GOT3 (cell line): ENCODE measurements at places on chromosomes 2 and 18.

GRCh38 chr18:2036086-2036485 lies 535.2 kb downstream of the METTL4 start:
- DNase-seq = no peak

- DNase-seq = no peak
Observed at GRCh38 chr2:1091895-1092585, 141.4 kb downstream of the SNTG2 start.

DNA sequence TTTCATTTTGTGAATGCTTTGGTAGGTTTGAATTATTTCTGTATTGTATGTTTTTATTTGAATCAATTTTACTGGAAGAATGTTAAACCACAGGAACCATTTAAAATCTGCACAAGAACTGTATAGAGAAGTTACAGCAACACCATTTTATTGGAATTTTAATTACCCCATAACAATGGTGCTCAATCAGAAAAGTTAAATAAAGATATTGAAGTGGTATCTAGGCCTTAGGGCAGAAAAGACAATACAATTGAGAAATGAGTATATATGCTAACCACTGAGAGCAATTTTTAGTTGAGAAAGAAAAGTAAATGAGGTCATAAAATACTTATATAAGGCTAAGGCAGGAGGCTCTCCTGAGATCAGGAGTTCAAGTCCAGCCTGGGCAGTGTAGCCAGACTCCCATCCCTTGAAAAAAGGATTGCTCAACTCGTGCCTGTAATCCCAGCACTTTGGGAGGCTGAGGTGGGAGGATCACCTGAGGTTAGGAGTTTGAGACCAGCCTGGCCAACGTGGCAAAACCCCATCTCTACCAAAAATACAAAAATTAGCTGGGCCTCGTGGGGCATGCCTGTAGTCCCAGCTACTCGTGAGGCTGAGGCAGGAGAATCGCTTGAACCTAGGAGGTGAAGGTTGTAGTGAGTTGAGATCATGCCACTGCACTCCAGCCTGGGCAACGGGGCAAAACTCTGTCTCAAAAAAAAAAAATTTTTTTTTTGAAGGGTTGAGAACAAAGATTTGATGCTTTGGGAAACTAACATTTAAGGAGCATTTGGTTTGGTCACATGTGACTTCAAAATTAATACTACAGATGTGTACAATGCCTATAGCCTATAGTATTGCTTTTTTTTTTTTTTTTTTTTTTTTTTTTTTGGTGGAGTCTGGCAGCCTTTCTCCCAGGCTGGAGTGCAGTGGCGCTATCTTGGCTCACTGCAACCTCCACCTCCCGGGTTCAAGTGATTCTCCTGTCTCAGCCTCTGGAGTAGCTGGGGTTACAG lies 212.9 kb upstream of the STON1 start:
- no peak for DNase-seq

DNA sequence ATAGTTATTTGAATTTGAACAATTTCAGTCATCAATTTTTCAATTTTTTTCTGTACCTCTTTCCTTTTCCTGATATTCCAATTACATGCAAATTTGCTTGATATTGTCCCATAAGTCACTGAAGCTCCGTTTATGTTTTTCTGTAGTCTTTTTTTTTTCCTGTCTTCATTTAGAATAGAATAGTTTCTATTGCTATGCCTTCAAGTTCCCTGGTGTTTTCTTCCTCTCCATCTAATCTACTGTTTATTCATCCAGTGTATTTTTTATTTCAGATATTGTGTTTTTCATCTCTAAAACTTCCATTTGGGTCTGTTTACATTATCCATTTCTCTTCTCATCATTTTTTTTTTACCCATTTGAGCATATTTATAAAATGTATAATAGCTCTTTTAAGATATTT lies 8.0 kb upstream of the EIF2AK2 start:
- DNase-seq = no peak

DNA sequence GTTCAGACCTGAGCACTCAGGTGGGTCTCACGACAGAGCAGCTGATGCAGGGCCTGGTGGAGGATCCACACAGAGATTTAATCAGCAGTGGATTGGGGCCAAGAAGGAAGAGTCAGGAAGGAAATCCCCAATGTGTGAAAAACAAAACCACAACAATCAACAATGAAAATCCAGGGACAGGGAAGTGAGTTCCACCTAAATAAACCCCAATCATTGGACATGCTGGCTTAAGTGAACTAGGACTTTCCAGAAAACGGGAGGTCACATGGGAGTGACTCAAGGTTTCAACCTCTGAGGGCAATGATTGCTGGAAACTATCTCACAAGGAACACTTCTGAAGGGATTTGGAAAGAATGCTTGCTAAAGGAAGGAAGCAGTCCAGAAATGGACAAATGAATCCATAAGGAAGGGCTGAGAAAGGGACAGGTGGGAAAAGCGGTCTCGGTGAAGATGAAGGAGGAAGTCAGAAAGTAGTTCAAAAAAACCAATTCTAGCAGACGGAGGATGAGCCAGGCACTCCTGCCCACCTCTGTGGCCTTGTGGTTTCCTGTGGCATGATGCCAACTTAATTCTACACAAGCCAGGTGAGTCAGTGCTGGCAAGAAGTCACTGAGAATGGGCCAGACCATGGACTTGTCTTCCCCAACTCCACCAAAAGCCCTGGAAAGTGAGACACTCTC lies 15.4 kb upstream of the XDH start:
- DNase-seq = no peak

DNA sequence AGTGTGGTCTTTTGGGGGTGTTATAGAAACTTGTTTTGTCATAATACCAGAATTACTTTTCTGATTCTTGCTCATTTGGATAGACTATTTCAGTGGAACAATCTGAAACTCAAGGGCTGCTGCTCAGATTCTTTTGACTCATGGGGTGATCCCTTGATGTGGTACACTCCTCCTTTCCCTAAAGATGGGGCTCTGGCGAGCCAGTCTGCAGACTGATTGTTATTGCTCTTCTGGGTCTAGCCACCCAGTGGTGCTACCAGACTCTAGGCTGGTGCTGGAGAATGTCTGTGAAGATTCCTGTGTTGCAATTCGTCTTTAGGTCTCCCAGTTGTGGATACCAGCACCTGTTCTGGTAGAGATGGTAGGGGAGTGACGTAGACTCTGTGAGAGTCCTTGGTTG lies 4.2 kb upstream of the MARS2 start:
- no peak for DNase-seq

GRCh38 chr18:49473721-49474120 lies 13.3 kb upstream of the DYM start:
- DNase-seq = no peak

DNA sequence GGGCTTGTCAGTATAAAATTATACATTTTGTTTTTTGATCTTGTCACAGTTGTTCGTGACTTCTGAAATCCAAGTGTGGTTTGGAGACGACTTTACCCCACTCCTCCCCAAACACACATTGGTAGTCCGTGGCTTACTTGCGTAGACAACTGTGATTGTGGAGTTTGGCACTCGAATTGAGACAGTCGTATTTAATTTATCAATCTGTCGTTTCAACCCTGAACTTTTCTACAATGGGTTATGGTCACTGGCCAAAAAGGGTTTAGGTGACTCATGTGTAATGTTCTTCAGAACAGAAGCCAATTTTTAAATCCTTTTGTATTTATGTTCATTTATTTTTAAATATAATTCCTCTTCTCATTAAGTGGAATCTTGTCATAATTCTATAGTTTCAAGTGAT lies 129.9 kb downstream of the SPTBN1 start:
- no peak for DNase-seq

DNA sequence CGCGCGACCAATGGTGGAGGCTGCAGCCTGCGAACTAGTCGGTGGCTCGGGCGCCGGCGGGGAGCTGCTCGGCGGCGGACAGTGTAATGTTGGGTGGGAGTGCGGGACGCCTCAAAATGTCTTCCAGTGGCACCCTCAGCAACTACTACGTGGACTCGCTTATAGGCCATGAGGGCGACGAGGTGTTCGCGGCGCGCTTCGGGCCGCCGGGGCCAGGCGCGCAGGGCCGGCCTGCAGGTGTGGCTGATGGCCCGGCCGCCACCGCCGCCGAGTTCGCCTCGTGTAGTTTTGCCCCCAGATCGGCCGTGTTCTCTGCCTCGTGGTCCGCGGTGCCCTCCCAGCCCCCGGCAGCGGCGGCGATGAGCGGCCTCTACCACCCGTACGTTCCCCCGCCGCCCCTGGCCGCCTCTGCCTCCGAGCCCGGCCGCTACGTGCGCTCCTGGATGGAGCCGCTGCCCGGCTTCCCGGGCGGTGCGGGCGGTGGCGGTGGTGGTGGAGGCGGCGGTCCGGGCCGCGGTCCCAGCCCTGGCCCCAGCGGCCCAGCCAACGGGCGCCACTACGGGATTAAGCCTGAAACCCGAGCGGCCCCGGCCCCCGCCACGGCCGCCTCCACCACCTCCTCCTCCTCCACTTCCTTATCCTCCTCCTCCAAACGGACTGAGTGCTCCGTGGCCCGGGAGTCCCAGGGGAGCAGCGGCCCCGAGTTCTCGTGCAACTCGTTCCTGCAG lies at the start of gene HOXD9:
Gene HOXD9, plus strand, starts transcription at position 37 of the 728 bp plus-strand sequence. Its CDS starts 50 bp downstream, at position 87.
- no peak for DNase-seq

DNA sequence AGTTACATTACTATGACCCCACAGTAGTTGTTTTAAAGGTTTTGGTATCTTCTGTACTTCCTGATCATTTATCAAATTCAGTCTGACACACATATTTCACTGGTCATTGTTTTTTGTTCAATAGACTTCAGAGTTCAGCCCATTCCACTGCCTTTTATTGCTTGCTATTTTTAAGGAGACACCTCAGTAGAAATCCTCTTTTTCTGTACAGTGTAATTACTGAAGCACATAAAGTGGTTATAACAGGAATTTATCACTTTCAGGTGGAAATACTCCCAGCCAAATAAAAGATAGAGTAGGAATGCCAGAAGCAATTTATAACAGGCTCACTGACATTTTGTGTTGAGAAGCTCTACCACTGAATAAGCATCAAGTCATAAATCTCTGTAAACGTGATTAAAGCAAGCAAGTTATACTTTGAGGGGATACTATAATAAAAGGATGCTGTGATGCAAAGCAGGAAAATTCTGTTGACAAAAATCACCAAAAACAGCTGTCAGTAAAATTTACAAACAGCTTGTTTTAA lies 6.6 kb upstream of the BARD1 start:
- DNase-seq = no peak

DNA sequence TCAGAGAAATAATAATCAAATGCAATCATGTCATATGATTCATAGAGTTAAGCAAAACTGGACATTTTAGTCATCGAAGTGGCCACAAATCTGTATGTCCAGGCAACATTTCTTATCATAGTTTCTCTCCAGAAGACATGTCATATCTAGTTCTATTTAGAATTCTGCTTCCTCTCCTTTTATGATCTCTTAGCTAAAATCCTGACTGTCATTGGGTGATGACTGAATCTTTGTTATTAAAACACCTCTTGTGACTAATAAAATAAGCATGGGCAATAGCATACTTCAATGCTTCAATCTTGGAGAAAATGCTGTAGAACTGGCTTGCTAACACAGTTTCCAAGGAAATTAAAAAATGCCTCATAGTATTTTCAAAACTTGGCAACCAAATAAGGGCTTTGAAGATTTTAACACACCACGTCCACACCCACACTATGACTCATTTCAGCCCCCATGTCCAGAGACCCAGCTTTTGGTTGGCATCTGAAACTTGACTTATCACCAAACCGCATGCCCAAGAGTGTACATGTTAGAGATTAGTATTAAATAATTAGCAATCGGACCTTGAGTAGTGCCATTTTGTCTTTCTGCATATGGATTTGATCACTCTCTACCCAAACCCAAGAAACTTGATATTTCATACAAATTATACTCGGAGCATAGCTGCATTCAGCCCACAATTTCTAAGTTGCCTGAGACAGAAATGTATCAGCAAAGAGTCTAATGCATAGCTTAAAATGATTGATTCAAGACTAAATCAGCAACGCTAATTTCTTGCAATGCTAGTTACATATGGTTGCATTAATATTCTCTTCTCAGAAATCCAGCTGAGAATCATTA lies 106.5 kb upstream of the ETAA1 start:
- DNase-seq = peak; percentile 8

GRCh38 chr18:80105369-80106167 lies 3.5 kb upstream of the ADNP2 start:
- no peak for DNase-seq

DNA sequence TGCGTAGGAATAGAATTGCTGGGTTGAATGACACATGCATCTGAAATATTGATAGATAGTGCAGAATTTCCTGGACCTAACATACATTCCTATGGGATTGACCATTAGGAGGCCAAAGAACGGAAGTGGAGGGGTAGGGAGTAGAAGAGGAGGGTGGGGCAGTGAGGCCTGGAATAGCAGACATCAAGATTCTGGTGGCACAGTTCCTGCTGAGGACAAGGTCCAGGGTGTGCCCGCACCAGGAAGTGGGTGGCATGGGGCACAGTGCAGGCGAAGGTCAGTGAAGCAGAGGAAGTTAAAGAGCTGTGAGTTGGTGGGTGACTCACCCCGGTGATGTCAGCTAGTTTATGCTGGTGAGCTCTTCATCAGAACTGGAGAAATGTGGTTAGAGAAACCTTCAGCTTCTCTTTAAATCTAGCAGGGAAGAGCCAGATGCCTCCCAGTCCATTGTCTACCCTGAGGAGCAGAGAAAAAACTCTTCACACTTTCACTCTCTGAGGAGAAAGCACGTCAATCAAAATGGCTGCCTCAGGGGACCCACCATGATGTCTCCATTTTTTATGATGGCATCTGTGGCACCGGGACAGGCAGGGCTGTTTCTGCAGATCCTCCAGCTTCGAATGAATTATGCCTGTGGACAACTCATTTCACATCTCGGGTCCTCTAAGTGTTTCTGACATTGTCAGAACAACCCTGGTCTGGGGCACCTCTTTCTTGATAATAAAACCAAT lies 55.9 kb upstream of the CTLA4 start:
- peak; percentile 28 for DNase-seq

DNA sequence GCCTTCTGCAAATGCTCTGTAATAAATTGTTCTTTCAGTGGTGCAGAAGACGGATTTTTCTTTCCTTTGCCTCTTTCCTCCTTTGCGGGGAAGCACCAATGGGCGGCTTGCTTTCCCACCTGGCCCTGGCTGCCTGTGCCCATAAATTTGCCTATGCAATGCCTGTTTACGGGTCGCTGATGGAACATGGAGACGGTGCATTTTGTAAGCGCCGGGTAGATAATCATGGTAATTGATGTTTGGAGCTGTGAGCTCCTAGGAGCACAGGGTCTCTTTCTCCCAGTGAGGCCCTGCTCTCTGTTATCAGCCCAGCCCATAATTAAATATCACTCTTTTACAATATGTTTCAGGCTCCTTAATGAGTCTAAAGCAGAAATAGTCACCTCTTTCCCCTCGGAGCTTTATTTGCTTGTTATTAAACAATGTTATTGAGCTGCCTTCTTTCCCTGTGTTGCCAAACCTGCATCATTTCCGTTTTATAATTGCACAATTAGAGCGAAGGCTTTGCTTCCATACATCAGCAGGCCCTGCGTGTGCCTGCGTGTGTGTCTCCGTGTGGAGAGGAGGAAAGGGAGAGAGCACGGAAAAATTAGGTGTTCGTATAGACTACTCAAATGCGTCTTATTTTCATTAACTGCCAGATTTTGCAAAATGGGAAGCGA lies 437.4 kb upstream of the POU3F3 start:
- no peak for DNase-seq

DNA sequence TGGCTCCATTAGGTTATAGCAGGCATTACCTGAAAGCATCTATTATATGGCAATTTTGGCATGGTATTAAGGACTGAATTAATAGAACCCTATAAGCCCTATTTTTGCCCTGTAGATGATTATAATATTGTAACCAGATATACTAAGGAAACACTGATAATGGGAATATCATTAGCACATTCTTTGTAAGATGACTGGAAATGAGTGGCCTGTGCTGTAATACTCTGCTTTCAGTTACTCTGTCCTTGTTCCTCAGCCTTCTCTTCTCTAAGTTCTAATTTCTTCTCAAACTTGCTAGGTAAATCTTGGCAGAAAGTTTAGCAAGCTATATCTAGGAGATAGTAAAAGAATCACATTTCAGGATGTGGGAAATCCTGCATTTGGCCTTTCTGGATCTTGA lies 74.0 kb upstream of the ITPRID2 start:
- no peak for DNase-seq
